ENCODE measurements at places on chromosomes 1 and 21.

DNA sequence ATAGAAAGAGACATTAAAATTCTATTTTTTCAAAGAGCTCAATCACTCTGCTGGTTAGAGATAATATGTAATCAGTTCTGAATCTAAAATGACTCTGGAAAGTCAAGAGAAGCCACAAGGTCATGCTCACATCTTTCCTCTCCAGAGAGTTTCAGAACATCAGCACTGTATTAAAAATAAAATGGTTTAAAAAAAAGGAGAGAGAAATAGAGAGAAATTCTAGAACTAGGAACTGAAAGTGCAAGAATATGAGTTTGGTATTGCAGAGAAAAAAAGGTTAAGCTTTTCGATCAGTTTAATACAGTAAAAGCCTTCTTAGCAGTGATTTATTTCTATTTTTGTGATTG, 44.0 kb upstream of the DIPK1A start:
- DNase-seq = no peak

DNA sequence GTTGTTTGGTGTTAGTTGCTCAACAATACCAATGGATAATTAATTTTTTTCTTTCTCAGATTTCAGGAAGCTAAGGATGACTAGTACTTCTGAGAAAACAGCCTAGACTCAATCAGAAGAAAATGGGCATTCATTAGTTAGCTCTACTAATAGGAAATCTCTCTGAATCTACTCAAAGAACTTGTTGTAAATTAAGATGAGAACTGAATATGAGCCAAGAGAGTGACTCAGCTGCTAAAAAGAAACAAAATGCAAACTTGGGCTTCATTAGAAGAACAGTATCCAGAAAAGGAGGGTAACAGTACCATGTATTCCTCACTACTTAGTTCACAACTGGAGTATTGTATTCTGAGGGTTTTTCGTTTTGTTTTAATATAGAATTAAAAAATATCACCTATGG, 12.5 kb downstream of the FOXJ3 start:
- DNase-seq = no peak

DNA sequence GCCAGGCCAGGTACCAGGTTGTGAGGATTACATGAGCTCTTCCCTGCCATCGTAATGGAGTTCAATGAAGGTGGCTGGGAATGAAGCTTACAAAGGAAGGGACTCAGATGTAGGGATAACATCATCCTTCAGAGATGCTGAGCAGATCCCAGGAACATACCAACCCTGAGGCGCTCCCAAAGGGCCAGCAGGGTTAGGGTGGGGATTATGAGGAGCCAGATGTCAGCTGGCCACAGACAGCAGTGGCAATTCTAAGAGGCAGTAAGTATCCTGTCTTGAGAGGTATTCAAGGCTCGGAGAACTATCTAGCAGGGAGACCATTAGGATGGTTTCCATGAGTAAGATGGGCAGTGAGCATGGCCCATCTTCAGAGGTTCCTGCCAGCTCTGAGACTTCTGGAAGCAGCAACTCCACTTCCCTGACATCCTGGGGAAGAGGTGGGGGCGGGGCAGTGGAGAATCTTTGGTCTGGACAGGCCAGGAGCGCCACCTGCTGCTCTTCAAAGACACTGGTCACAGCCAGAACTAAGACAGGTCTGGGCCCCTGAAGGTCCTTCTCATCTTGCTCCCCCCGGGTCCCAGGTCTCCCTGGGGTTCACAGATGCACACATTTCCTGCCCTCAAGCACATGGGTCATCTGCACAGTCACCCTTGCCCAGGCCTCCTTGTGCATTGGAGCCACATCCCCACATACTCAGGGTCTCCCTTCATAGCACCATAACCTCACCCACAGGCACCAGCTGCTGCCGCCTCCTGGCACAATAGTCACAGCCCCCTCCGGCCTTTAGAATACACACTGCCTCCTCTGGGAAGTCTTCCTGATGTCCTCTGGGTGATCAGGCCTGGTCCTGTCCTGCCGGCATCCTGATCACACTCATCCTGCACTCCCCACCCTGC, 2.7 kb upstream of the SDC3 start:
- DNase-seq = no peak

- DNase-seq = no peak
These were observed 90.2 kb downstream of the SPSB1 start for GRCh38 chr1:9382643-9383491.

DNA sequence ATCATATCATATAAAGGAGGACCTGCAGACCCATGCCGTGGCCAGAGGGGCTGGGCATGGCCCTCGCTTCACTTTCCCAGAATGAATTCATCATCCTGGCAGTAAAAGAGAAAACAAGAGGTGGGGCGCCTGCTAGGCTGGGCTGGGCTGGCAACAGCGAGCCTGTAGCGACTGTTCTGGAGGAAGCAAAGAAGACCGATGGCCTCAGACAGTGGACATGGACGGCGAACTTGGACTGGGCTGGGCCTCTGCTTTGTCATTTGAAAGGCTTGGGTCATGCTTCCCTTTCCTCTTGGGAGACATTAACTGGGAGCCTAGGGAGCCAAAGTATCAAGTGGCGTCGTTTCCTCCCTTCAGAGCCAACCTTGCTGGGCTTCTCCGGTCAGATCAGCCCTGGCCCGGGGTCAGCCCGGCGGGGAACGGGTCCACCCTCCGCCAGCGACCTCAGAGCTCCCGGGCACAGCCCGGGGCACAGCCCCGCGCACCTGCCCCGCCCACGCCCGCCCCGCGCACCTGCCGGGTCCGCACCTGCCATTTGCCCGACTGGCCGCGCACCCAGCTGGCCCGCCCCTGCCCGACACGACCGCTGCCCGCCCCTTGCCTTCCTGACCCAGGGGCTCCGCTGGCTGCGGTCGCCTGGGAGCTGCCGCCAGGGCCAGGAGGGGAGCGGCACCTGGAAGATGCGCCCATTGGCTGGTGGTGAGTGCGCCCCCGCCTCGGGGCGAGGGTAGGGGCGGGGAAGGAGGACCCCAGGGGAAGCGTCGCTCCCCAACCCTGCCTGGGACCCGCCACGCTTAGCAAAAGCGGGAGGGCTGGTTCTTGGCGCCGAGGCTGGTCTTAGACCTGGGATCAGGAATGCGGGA, at the start of gene FAM3B:
FAM3B (plus strand) TSS at position 602 of the 863 bp plus-strand sequence; CDS start at position 681, 79 bp downstream.
- no peak for DNase-seq

DNA sequence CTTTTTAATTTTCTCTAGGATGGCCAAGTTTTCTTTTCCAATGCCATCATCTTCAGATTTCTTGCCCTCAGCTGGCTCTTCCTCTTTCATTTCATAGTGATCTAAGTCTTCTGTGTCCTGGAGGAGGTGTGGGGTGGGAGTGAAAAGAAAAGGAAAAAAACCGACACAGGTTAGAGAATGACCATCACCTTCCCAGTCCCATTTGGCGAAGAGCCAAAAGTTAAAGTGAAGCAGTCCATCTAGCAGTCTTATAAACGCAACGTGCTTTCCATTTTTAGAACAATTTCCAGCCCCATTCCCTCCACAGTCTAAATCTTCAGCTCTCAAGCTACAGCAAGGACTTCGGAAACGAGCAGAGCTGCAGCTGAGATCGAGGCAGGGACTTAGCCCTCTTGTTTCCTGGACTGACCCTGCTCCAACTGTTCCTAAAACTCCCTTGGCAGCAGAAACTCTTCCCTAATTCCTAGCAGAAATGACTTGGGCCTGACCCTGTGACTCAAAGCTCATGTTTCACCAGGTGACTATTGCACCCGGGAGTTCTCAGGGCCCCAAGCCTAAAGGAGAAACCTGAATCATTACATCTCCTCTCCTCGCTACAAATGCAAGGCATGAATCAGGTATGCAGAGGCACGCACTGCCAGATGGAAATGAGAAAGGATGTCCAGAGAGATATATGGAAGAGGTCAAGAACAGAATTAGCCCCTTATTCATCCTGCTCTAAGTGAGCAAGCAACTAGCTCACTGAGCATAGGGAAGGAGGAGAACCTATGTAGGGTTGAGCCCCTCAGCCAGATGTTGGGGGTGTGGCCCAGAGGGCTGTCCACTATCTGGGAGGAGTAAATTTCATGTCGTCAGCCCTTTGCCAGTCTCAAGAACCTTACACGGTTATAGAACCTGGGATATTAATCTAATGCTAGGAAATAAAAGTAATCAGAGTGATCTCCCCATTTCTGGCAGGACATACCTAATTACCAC, 5.1 kb downstream of the UBE2Q1 start:
- DNase-seq = no peak

DNA sequence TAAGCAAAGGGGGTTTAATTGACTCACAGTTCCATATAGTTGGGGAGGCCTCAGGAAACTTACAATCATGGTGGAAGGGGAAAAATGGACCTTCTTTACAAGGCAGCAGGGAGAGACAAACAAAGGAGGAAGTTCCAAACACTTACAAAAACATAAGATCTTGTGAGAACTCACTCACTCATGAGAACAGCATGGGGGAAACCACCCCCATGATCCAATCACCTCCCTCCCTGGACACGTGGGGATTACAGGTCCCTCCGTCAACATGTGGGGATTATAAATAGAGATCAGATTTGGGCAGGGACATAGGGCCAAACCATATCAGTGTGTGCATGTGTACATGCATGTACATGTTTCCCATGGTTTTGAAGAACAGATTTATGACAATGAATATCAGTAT, 5.5 kb upstream of the SMG7 start:
- DNase-seq = no peak

- no peak for DNase-seq
These were observed 69.7 kb upstream of the RGL1 start for GRCh38 chr1:183735069-183735860.

GRCh38 chr1:110746644-110747259, 72.0 kb upstream of the KCNA3 start:
- DNase-seq = no peak

GRCh38 chr1:8540261-8540941, 222.5 kb downstream of the SLC45A1 start:
- no peak for DNase-seq

DNA sequence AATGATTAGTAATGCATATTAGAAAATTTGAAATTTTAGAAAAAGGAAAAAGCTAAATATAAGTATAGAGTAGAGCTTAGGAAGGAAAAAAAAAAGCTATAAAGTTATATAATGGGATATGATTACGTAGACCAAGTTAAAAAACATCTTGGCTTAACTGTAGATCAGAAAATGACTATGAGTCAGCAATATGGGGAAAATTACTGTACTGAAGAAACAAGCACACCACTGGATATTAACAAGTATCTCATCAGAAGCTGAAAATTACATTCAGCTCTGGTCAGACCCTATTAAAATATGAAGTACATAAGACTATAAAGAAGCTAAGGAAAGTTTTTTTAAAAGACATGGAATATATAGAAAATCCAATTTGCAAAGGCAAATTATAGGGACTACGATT, 19.5 kb downstream of the DNAJC8 start:
- DNase-seq = no peak

GRCh38 chr1:87143413-87144135, 185.1 kb upstream of the LMO4 start:
- no peak for DNase-seq

GRCh38 chr21:43603233-43603626, 56.1 kb downstream of the HSF2BP start:
- DNase-seq = no peak

- no peak for DNase-seq
These were observed 152.5 kb downstream of the CDC7 start for GRCh38 chr1:91653183-91653582.

GRCh38 chr1:53651356-53651755, 87.6 kb downstream of the GLIS1 start:
- DNase-seq = no peak

DNA sequence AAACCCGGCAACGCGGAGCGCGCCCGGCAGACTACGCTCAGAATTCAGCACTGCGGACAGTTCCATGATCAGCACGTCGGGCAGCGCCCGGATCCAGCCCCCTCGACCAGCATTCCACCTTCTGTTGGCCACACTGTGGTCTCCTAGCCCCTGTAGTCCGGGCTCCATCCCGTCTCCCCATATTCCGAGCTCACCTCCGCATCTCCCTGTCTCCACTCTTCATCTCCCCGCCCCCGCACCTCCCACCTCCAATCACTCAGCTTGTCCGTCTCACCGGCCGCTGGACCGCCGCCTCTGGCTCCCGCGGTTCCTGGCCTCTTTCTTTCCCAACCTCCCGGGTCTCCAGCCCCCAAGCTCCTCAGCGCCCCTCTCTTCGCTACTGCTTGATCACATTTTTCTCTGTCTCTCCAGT, 500 bp downstream of the EPHA10 start:
- no peak for DNase-seq

Data from vagina (tissue), 2 donors.